ENCODE measurements at places on chromosomes 5 and 9.

DNA sequence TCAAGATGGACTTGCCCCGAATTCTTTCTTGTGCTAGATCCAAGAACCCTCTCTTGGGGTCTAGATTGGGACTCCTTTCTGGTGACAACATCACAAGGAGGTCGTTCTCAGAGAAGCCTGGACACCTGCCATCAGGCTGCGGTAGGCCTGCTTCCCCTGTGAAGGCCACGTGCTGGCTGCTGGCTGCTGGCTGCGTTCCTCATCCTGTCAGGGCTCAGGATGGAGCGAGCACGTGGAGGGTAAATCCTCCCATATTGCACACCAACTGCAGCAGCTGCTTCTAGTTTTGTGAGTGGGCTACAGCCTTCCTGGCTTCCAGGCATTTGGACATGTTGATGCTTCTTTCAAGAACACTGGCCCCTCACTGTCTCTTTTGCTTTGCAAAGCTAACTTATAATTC is 95.6 kb downstream of the HSPA4 start:
- no peak for DNase-seq

DNA sequence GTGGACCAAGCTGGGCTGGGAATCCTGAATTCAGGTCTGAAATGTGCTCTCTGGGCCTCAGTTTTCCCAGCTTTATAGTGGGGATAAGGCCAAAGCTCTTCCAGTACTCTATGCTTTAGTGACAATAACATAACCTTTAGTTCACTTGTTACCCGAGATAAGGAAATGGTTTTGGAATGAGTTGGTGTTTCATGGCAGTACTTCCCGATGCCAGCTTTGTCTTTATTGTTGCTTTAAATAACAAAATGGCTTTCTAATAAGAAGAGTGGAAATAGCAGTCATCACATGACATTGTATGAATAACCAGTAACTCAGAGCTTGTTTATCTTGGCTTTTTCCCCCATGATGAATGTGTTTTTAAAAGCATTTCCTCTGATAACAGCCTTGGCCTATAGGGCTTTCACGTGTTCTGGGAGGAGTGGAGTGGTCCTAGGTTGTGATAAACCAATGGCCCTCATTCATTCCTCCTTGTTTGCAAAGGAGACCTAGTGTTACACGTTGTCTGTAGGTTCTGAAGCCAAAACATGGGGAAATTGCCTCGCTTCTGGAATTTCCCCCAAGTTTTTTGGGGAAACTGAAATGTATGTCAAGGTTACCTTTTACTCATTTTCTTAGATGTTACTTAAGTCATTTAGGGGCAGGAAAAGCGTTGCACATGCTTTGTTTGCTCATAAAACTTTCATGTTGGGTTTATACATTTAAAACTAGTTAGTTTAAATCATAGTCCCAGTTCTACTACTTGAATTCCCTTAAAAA is 53.7 kb downstream of the ZNF618 start:
- no peak for DNase-seq

GRCh38 chr9:134782921-134783698 is 97.5 kb upstream of the FCN2 start:
- no peak for DNase-seq

- DNase-seq, result peak; percentile 53
Observed at GRCh38 chr5:135457424-135458071, 5.4 kb upstream of the TIFAB start.

GRCh38 chr5:76641514-76642120 is 18.4 kb upstream of the F2RL2 start:
- DNase-seq, result peak; percentile 71

- DNase-seq, result no peak
Observed at GRCh38 chr5:94699562-94699961, 81.1 kb downstream of the SLF1 start.

GRCh38 chr5:8550921-8551320 is 682.0 kb downstream of the MTRR start:
- no peak for DNase-seq

GRCh38 chr5:22496666-22497065 is 356.5 kb downstream of the CDH12 start:
- no peak for DNase-seq

DNA sequence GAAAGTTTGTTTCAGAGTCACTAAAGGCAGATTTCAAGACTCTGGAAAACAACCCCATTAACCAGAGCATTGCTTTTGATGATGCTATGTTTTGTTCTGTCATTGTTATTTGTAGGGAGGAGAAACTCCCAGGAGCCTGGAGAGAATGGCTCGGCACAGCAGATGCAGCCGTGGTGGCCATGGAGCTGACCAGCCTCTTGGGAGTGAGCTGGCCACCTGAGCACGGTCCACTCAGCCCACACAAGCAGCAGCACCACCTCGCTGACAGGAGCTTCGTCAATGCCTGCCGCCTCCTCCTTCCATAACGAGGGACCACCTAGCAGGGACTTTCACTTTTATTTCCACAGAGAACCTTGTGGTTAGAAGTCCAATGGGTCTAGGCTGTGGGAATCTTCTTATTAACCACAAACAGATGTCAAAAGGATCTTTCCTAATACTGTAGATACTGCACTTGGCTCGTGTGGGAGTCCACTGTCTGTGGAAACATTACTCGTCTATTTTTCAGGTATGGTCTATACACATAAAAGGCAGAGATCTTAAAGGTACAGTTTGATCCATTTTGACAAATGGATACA is 21.0 kb upstream of the SMIM32 start:
- no peak for DNase-seq

DNA sequence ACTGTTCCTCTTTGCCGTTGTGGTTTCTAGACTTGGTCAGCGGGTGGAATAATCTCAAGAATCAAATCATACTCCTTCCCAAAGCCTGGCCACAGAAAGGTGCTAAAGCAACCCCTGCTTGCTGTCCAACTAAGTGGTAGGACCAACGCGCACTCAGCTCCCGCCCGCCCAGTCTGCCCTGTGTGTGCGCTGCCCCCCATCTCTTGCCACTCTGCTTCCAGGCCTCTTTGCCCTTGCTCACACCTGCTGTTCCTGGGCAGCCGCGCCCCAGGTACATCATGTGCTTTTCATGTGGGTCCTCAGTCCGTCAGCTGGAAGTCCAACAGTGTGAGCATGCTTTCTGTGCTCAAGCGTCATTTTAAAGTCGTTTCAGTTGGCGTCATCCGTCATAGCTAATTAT is 65.5 kb downstream of the SYK start:
- DNase-seq, result no peak

GRCh38 chr9:84397822-84398221 is 57.3 kb upstream of the SLC28A3 start:
- DNase-seq, result no peak

GRCh38 chr9:131181091-131181681 is 55.8 kb downstream of the NUP214 start:
- DNase-seq, result peak; percentile 28

GRCh38 chr5:133565993-133566392 is 46.3 kb downstream of the FSTL4 start:
- DNase-seq, result no peak

- DNase-seq, result no peak
Observed at GRCh38 chr9:40925149-40925548, 203.3 kb downstream of the FOXD4L6 start.

DNA sequence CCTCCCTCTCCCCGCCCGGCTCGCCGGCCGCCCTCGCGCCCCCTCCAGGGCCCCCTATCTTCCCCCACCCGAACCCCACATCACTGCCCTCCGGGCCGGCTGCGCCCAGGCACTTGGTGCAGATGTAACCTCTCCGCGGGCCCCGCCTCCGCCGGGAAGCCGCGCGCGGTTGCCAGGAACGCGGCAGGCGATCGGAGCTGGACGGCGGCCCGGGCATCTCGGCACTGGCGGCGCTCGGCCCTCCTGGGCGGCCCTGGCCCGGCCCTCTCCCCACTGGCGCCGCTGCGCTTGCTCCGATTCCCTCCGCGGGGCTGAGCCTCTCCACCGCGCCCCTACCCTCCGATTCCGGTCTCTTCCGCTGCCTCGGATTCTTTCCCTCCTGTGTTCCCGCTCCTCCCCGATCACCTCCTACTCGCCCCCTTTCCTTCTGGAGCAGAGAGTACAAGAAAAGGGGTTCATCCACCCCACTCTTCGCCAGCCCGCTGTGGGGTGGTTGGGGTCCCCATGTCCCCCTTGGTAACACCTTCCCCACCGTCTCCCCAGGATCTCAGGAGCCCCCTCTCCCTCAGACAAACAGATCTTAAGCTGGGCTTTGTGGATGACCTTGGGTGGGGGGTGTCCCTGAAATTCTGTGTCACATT is 70.6 kb downstream of the C9orf50 start:
- DNase-seq, result no peak

All from CD4-positive, alpha-beta T cell treated with Interleukin-4 for 1 hour (primary cell).